ENCODE measurements at places on chromosomes 5 and 9.
A peak's percentile ranks its signal among the peaks of the same experiment; 100 is the strongest.

GRCh38 chr9:104276709-104277245 is 182.7 kb downstream of the SMC2 start:
- no peak for DNase-seq

DNA sequence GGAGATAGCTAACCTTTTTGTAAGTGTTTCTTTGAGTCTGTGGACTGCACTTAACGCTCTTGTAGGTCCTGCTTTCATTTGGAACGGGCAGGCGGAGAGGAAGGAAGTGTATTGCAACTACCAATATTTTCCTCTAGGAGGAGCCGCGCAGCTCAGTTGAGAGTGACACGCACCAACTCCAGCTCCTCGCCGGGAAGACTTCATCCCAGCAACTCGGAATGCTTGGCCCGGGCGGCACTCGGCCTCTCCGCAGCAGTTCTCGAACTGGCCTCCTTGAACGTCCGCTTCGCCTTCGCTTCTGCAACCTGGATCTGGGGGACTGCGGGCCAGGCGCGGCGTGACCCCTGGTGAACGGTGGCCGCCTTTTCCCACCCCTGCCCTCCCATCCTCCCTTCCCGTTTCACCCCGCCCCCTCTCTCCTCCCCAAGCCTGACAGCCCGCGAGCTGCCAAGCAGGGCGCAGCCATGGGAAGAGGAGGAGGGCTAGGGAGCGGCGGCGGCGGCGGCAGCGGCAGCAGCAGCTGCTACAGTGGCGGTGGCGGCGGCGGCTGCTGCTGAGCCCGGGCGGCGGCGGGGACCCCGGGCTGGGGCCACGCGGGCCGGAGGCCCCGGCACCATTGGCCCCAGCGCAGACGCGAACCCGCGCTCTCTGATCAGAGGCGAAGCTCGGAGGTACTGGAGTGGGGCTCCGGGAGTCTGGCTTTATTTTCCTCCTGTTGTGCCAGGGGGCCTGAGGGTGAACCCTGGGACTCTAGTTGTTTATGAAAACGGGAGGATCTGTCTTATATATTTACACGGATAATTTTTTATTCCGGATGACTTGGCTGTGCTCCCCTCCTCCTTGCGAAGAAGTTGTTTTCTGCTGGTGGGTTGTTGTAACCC is at the start of gene GHR:
TSS of gene GHR (plus strand) at position 155 of the 881 bp plus-strand sequence. CDS start 142,436 bp downstream, outside the sequence.
- DNase-seq: no peak

DNA sequence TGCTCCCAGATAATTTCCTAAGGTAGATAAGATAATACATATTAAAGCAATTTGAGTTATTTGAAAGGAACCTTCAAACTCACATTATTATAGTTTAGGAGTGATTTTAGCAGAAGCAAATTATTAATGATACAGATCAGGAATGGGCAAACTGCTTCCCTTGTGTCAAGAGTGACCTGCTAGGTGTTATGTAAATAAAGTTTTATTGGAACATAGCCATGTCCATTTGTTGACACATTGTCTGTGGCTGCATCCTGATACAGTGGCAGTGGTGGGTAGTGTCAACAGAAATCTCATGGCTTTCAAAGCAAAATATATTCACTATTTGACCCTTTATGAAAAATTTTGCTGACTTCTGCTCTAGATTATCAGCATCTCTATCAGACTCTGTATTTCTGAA is 11.4 kb upstream of the BASP1 start:
- no peak for DNase-seq

- no peak for DNase-seq
Observed at GRCh38 chr5:65753189-65753588, 31.2 kb downstream of the NLN start.

- no peak for DNase-seq
Observed at GRCh38 chr5:77733130-77733529, 43.0 kb downstream of the TBCA start.

- DNase-seq: no peak
Observed at GRCh38 chr5:95280401-95281095, 4.3 kb downstream of the MCTP1 start.

GRCh38 chr9:129889941-129890717 is 54.9 kb downstream of the USP20 start:
- DNase-seq: peak; percentile 76

- DNase-seq: no peak
Observed at GRCh38 chr9:127075624-127076372, 46.6 kb downstream of the ANGPTL2 start.

GRCh38 chr5:54301220-54301619 is 9.2 kb downstream of the ARL15 start:
- no peak for DNase-seq

GRCh38 chr9:81979196-81979595 is 9.4 kb upstream of the SPATA31D1 start:
- DNase-seq: no peak

DNA sequence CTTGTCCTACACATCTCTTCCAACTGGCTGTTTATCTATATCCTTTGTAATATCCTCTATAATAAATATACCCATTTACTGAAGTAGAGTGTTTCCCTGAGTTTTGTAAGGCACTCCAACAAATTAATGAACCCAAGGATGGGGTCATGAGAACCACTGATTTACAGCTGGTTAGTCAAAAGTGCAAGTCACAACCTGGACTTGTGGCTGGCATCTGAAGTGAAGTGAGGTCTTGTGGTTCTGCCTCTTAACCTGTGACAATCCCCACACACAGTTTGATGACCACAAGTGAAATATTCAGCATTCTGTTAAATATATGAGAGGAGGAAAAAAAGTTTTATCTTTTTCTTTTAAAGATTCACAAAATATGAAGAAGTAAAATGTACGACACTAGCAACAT is 126.1 kb downstream of the NR2F1-AS1 start:
- DNase-seq: no peak

GRCh38 chr9:3961409-3961808 is 338.5 kb downstream of the GLIS3 start:
- no peak for DNase-seq

DNA sequence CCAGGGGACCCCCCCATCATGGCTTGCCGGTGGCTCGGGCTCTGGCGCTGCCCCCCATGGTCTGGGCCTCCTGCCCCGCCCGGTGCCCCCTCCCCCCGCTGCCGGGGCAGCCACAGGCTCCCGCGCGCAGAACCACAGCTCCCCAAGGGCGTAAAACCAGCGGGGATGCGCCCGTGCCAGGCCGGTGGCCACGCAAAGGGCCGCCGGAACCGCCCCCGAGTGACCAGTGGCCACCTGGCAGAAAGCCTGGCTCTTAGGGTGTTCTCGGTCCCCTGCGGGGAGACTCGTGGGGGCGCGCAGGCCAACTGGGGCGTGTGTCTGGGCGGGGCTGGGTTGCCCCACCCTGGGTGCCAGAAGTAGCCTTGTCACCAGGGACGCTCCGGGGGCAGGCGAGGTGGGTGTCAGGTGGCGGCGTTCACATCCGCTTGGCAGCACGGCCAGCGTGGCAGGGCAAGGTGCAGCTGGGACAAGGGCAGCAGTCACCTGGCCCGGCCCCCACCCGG is 515 bp upstream of the AGPAT2 start:
- DNase-seq: no peak

- no peak for DNase-seq
Observed at GRCh38 chr9:111076042-111076441, 37.8 kb upstream of the LPAR1 start.

DNA sequence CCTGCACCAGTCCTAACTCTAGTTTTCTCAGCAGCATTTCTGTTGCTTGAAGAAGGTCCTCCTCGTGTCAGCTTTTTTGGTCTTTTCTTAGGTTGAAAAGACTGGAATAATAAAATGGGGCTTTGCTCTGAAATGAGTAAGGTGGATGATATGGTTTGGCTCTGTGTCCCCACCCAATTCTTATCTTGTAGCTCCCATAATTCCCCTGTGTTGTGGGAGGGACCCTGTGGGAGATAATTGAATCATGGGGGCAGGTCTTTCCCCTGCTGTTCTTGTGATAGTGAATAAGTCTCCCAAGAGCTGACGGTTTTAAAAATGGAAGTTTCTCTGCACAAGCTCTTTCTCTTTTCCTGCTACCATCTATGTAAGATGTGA is 53.6 kb downstream of the LIX1 start:
- no peak for DNase-seq

- DNase-seq: no peak
Observed at GRCh38 chr5:93417490-93417889, 163.5 kb downstream of the NR2F1-AS1 start.

GRCh38 chr5:75534734-75535133 is 23.0 kb downstream of the POLK start:
- DNase-seq: no peak

DNA sequence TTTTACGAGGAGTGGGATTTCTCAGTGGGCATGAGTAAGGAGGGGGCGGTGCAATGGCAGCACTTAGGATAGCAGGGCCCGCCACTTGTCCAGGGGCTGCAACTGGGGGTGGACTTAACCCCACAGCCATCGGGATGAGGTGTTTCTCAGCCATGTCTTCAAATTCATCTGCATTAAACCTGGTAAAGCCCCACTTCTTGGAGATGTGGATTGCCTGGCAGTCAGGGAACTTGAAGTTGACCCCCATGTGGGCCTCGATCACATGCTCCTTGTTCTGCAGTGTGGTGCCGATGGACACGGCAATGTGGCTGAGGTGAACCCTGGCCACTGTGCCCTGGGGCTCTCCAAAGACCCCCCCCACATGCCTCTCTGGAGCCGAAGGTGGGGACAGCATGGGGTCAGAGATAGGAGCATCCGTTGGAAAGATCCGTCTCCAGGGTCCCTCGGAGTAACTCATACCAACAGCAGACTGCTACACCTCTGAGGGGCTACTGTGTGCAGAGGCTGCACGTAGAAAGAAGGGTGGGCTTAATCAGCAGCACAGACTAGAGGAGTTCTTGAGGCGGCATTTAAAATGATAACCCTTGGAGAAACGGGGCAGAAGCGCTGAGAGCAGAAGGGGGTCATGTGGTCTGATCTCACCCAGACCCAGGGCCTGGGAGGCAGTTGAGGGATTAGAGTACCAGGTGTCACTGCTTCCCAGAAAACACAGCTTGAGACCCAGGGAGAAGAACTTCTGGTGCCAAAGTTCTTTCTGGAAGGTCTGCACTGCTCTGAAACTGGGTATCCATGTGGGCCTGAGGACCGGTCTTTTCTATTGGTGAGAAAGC is 141.4 kb downstream of the MTX3 start:
- DNase-seq: no peak

DNA sequence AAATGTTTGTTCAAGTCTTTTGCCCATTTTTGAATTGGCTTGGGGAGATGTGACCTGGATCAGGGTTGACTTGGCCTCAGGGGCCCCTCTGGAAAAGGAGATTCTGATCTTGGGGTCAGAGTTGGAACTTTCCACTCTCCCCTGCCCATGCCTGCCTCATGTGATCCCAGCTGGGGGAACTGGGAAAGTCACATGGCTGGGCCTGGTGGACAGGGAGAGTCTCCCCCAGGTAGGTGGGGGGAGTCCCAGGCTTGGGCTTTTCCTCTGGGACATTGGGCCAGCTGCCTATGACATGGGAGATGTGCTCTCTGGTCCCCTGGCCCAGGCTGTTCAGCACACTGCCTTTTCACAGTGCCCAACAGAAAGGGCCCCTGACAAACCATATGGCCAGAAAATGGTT is 60.7 kb downstream of the NDST1 start:
- no peak for DNase-seq

- no peak for DNase-seq
Observed at GRCh38 chr5:55816342-55816741, 34.8 kb upstream of the IL31RA start.

GRCh38 chr9:89537166-89537565 is 39.3 kb upstream of the SEMA4D start:
- DNase-seq: no peak

GRCh38 chr9:136225748-136226679 is 19.6 kb downstream of the QSOX2 start:
- peak; percentile 62 for DNase-seq

- no peak for DNase-seq
Observed at GRCh38 chr9:99213197-99213596, 8.5 kb downstream of the ALG2 start.

GRCh38 chr5:38780945-38781344 is 64.9 kb upstream of the OSMR start:
- DNase-seq: no peak

- no peak for DNase-seq
Observed at GRCh38 chr9:127828262-127829031, 25.8 kb downstream of the FPGS start.

GRCh38 chr9:130698514-130698913 is 4.9 kb downstream of the EXOSC2 start:
- no peak for DNase-seq

GRCh38 chr9:84285381-84285780 is 55.2 kb downstream of the SLC28A3 start:
- DNase-seq: no peak

DNA sequence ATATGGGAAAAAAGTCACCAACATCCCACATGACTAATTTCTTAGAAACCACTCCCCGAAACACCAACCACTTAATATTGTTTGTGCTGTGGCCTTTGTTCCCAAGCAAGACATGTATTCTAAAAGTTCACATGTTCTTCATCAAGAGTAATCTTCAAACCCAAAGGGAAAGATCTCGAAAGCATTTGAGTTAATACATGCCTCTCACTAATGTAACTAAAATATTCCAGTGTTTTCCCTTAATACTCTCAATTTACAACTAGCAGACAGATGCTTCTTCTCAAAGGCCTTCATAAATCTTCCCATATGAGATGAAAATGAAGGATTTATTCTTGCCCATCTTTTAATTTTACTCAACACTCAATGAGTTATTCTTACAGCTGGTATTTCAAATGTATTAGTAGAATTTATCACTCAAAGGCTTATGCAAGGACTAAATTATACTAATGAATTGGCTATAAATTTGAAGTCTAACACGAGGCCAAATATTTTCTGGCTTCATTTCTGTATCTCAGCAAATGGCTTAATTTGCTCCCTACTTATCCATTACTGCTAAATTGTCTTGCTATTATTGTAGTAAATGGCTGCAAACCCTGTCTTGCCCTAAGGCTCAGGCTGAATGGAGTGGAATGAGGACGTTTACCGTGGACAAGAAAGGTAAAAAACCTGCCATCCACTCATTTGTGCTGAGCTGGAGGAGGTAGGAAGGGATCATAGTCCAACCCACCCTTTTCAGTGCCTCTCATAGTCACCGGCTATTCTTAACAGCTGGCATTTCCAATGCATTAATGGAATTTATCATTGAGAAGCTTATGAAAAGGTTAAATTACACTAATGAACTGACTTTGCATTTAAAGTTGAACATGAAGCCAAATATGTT is 474.4 kb downstream of the RASEF start:
- DNase-seq: no peak

DNA sequence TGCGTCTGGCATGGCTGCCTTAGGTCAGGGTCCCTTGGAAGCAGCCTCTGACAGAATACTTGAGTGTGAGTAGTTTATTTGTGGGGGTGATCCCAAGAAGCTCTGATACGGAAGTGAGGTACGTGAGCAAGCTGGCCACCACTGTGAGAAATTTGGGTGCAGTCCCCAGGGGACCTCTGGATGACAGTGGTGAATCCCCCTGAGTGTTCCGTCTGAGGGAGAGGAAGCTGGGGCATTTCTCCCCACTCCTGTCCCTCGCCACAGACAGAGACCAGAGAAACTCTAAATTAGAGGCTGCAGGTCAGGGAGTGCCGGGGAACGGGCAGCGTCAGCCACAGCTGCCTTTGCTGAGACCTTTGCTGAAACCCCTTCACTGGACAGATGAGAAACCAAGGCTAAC is 155.9 kb upstream of the COL5A1 start:
- DNase-seq: no peak

GRCh38 chr5:57456531-57457135 is 26.0 kb downstream of the ACTBL2 start:
- DNase-seq: no peak

- DNase-seq: no peak
Observed at GRCh38 chr5:36796155-36796554, 80.4 kb upstream of the NIPBL start.
